NCI-H2081 (cell line): ENCODE measurements at places on chromosomes 3 and 15.

DNA sequence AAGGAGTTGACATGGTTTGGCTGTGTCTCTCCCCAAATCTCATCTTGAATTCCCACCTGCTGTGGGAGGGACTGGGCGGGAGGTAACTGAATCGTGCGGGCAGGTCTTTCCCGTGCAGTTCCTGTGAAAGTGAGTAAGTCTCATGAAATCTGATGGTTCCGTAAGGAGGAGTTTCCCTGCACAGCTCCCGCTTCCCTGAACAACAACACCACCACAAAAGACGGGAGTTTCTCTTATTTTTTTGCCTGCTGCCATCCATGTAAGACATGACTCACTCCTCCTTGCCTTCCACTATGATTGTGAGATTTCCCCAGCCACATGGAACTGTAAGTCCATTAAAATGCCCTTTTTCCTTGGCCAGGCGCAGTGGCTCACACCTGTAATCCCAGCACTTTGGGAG is 22.7 kb downstream of the XXYLT1 start:
- no peak for DNase-seq

DNA sequence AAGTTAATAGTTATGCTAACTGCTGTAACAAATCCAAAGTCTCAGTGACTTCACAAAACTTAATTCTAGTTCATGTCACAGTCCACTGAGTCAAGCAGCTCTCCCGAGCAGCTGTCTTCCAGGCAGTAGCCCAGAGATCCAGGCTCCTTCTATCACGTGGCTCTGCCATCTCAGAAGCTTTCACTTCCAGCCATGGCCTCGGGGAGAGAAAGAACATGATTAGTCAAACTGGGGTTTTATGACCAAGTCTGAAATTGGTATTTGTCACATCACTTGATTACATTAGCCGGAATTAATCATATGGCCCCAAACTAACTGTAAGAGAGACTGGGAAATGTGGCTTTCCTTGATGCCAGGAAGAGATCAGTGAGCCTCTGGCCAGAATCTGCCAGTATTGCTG is 70.2 kb upstream of the DGKG start:
- DNase-seq = no peak

DNA sequence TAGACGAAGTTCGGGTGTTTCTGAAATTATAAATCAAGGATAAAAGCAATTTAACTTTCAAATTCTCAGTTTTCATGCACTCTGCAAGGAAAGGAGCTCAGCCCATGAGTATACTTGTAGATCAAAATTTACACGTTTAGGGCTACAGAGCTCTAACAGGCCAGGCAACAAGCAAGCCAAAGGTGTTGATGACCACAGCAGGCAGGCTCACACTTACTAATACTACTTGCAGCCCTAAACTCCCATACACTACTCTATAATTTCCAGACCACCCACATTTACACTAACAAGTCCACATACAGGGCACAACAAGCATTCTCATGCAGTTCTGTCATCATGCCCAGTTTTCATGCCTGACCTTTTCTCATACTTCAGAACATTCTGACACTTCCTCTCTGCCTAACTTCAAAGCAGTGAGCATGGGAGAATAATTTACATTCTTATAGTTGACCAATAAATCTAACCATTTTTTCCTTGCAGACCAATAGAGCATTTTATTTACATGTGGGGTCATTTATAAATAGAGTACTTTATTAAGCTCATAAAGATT is 124.7 kb upstream of the FRMD4B start:
- no peak for DNase-seq

GRCh38 chr3:195196266-195196665 is 74.7 kb downstream of the XXYLT1 start:
- no peak for DNase-seq

- no peak for DNase-seq
These were observed 580.1 kb downstream of the ROBO2 start for GRCh38 chr3:77620009-77620408.
